ENCODE measurements at places on chromosomes 3 and 15.

- no peak for DNase-seq
- peaks cover 45% of the 10 kb centered on the region for H3K36me3 ChIP-seq
- no peak overlapping the region for H3K27ac ChIP-seq
- H3K4me3 ChIP-seq, result no peak overlapping the region
- H3K4me1 ChIP-seq, result no peaks in the 10 kb centered on the region
Observed at GRCh38 chr15:60496853-60497252, 17.9 kb upstream of the ICE2 start.

DNA sequence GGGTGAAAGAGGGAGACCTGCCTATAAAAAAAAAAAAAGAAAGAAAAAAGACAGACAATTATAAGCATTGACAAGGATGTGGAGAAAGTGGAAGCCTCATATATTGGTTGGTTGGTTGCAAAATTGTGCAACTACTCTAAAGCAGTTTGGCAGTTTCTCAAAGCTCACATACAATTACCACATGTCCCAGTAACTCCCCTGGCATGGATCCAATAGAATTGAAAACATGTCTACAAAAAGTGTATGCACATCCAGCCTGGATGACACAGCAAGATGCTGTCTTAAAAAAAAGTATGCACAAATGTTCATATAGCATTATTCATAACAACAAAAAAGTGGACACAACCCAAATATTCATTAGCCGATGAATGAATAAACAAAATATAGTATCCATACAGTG is 19.5 kb downstream of the SETMAR start:
- no peak overlapping the region for H3K27ac ChIP-seq
- H3K4me3 ChIP-seq, result no peak overlapping the region
- H3K27me3 ChIP-seq, result no peaks in the 10 kb centered on the region
- no peak for DNase-seq

GRCh38 chr3:129549805-129550204 is 6.8 kb downstream of the H1-8 start:
- peaks cover 4% of the 10 kb centered on the region for H3K4me1 ChIP-seq
- H3K36me3 ChIP-seq, result no peaks in the 10 kb centered on the region
- H3K27ac ChIP-seq, result no peak overlapping the region
- no peak for DNase-seq

- H3K27me3 ChIP-seq, result no peaks in the 10 kb centered on the region
- H3K36me3 ChIP-seq, result no peaks in the 10 kb centered on the region
- no peak for DNase-seq
Observed at GRCh38 chr15:96703794-96704550, 373.5 kb downstream of the NR2F2 start.

All from endodermal cell (in vitro differentiated cells).